ENCODE measurements at places on chromosomes 4 and X.

- no peak for DNase-seq
Observed at GRCh38 chr4:39255871-39256270, 73.5 kb downstream of the WDR19 start.

- no peak for DNase-seq
Observed at GRCh38 chr4:56261027-56261426, 126.3 kb downstream of the AASDH start.

DNA sequence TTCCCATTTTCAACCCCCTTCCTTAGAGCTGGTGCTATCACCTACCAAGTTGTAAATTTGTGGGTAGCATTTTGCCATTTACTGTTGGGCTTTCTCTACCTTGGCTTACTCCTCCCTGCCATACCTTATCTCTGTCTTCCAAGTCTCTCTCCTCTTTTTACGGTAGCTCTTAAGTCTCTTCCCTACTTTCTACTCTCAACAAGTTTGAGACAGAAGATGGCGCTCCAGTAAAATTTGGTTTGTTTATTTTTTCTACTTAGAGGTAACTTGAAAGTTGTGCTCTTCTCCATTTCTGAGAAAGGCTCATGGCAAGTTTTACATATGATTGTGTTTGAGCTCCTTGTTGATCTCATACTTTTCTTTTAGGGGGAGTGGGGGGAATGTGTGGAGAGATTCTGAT, 1508.1 kb downstream of the TECRL start:
- DNase-seq: no peak

- DNase-seq: no peak
Observed at GRCh38 chrX:109886122-109886761, 116.7 kb upstream of the TMEM164 start.
